MCF 10A (cell line): ENCODE measurements at places on chromosomes 1 and 21. TPM values are rescaled to one million over a fixed set of nuclear protein-coding genes. Genes with fewer than 3 reads are reported as not detected.
A peak's percentile ranks its signal among the peaks of the same experiment; 100 is the strongest.

DNA sequence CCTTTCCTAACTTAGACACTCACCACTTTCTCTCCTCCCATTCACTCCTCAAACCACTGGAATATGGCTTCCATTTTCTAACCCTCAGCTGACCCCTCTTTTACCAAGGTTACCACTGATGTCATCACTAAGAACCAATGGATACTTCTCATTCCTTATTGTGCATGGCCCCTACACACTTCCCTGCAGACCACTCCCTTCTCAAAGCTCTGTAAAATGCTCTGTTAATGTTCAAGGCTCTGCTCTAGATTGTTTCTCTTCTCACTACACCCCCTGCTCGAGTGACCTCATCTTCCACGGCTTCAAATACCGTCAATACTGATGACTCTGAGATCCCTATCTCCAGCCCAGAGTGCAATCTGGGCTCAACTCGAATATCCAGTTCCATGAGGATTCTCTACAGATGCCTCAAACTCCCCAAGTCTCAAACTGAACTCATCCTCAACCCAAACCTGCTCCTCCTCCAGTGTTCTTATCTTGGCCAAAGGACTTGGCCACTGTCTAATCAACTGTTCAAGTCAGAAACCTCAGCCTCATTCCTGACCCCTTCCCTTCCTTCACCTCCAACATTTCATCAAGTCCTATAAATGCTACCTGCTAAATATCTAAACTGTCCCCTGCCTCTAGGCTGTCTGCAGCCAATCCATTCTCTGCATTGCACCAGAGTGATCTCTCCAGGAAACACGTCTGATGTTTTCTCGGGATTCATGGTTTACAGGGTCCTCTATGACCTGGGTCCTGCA is 41.3 kb upstream of the BMP8B start:
- no peak for DNase-seq

NOTCH2 gene
- 122 and 128 TPM in 2 replicates for total RNA-seq

GRCh38 chr1:11882814-11883538 is 24.2 kb upstream of the NPPB start:
- DNase-seq = no peak

DNA sequence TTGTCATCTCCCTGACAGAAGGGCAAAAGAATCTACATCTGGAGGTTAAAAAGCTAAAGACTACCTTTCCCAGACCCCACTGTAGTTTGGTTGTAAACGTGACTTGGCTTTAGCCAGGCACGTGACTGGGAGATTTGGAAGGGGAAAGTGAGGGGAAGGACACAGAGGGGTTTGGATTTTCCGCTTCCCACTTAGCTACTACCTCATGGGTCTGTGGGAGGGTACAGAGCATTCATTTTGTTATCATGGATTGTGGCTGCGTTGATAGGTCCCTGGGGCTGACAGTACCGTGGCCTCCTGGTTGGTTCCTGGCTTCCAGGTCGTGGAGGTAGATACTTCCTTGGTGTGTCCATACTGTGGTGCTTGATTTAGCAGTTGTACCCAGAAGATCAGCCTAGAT is 2.6 kb downstream of the CHD1L start:
- no peak for DNase-seq

GRCh38 chr1:97174039-97174704 is 452.6 kb downstream of the PTBP2 start:
- DNase-seq = peak; percentile 78

DNA sequence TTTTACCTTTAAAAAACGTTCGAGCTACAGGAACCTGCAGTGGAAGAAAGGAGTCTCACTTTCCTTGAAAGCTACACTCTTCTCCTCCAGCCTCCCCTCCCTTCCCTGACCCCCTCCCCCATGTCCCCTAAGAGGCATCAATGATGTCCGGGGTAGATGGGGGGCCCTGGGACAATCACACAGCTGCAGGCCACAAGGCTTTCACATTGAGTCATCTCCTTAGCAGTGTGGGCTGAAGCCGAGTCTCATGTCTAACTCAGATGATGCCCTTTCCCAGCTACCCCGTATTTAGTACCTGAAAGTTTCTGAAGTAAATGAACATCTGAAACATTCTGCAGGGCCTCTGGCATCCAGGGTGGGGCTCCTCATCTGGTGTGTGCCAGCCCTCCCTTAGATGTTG is 6.3 kb upstream of the GPR25 start:
- no peak for DNase-seq

CSF3R gene
- not detected in 2 replicates for total RNA-seq

PTGS2 gene
- 6.0 and 17.6 TPM in 2 replicates for total RNA-seq

AGL gene
- total RNA-seq = 8.9 and 9.1 TPM in 2 replicates

PANK4 gene
- total RNA-seq = 22.1 and 25.4 TPM in 2 replicates

PGLYRP4 gene
- not detected in 2 replicates for total RNA-seq

DNA sequence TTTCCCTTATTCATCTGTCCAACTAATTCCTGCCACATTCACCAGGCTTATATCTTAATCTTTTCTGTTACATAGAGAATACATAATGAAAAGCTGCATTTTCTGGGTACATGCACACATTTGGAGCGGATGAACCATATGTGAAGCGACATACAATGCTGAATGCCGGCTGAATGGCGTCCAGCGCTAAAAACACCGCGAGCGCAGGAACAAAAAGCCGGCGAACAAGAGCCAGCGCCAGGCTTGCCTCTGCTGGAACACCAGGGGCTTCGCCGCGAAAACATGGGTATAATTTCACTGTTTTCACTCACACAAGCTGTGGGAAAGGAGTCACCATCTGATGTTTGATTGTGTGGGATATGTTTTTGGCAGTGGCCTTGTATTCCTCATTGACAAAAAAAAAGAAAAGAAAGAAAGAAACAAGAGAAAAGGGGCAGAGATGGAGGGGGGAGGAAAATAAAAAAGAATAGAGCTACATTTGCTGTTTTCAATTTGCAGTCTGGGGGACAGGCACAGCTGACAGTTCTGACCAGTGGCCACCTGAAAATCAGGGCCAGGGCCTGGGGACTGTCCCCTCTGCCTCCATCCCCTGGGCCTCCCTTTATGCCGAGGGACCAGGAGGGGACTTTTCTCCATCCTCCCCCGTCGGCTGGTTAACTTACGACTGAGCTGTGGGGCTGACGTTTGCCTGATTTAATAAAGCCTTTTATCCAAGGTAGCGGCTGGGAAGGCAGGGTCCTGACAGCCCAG is 70.2 kb upstream of the OLIG2 start:
- no peak for DNase-seq

GRCh38 chr21:34824314-34824713 is 155.5 kb downstream of the CLIC6 start:
- no peak for DNase-seq

TRPM2 gene
- total RNA-seq = 10.0 and 11.0 TPM in 2 replicates

- no peak for DNase-seq
Measured at GRCh38 chr1:54415533-54415932, 9.3 kb upstream of the SSBP3 start.

ESPN gene
- 0.68 TPM in 1 of 2 replicates, not detected in the other for total RNA-seq

DNA sequence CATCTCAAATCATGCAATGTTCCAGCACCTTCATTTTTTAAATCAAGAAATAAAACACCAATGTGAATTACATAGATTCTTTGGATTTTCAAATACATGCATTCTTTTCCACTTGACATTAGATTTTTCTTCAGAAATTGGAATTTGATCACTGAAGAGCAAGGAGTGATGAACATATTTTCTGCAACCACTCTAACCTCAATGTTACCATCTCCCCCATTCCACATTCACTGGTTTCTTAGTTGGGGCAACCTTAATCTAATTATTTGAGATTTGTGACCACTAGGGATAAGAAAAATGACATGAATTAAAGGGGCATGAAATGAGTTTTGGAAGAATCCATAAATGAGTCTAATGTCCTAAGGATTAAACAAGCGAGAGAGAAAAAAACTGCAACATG is 168.7 kb upstream of the NR5A2 start:
- no peak for DNase-seq
